ENCODE measurements at places on chromosomes 16 and 17. TPM values are rescaled to one million over a fixed set of nuclear protein-coding genes. Genes with fewer than 3 reads are reported as not detected.

IRX5 gene
- 1.7 TPM for total RNA-seq

RCVRN gene
- total RNA-seq, result not detected

TMEM88 gene
- 0.69 TPM for total RNA-seq

TTLL6 gene
- total RNA-seq, result 0.73 TPM

ESRP2 gene
- total RNA-seq, result 0.05 TPM

ALDOA gene
- total RNA-seq, result 1,807 TPM

NHERF2 gene
- 59.6 TPM for total RNA-seq

C17orf100 gene
- total RNA-seq, result 2.5 TPM

GH1 gene
- not detected for total RNA-seq

WNT9B gene
- total RNA-seq, result not detected

ZP2 gene
- not detected for total RNA-seq

TGFB1I1 gene
- 34.3 TPM for total RNA-seq

KCNG4 gene
- not detected for total RNA-seq

CA7 gene
- not detected for total RNA-seq

CIBAR2 gene
- not detected for total RNA-seq

ERN1 gene
- 4.1 TPM for total RNA-seq

NT5M gene
- 9.7 TPM for total RNA-seq

CCL7 gene
- 0.61 TPM for total RNA-seq

NPIPB9 gene
- 1.7 TPM for total RNA-seq

ANKRD40 gene
- total RNA-seq, result 43.9 TPM

EPX gene
- not detected for total RNA-seq

SLC16A13 gene
- 9.2 TPM for total RNA-seq

TSPOAP1 gene
- not detected for total RNA-seq

DNAH9 gene
- total RNA-seq, result not detected

SDR42E2 gene
- total RNA-seq, result not detected

GOSR1 gene
- 33.2 TPM for total RNA-seq

SSTR5 gene
- 0.36 TPM for total RNA-seq
